ENCODE measurements at places on chromosomes 16 and 17.

- DNase-seq: no peak
Observed at GRCh38 chr17:36127199-36127893, 23.7 kb downstream of the CCL4 start.

DNA sequence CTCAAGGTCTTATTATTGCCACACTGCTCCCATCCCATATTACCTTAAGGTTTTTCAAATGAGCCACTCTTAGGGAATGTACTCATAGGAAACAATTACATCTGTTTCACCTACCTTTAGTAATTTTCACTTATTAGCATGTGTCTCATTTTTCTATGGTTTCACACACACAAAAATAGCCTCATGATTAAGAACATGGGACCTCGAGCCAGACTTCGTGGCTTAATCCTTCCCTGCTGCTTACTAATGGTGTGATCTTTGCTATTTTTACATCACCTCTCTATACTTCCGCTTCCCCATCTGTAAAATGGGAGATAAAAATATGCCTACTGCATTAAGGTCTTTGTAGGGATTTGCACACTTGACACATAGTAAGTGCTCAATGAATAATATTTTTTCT lies 38.5 kb downstream of the OTOA start:
- no peak for DNase-seq

- no peak for DNase-seq
Observed at GRCh38 chr16:89386306-89387185, 103.8 kb downstream of the ANKRD11 start.

- no peak for DNase-seq
Observed at GRCh38 chr16:85553436-85554113, 59.5 kb upstream of the GSE1 start.

DNA sequence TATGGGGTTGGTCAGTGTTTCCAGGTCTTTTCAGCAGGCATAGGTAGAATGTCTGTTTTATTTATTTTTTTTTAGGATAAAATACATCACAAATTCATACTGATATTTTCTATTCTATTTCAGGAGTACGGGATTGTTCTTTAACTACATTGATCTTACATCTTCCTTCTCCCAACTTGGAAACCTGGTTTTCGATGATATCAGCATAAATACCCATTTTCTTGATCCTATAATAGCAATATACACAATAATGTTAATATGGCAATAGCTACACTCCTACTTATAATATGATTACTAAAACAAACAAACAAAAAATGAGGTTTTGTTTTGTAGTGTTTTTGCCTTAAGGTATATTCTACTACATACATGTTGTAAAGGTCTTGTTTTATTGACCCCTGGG lies 962.4 kb upstream of the GOT2 start:
- no peak for DNase-seq

DNA sequence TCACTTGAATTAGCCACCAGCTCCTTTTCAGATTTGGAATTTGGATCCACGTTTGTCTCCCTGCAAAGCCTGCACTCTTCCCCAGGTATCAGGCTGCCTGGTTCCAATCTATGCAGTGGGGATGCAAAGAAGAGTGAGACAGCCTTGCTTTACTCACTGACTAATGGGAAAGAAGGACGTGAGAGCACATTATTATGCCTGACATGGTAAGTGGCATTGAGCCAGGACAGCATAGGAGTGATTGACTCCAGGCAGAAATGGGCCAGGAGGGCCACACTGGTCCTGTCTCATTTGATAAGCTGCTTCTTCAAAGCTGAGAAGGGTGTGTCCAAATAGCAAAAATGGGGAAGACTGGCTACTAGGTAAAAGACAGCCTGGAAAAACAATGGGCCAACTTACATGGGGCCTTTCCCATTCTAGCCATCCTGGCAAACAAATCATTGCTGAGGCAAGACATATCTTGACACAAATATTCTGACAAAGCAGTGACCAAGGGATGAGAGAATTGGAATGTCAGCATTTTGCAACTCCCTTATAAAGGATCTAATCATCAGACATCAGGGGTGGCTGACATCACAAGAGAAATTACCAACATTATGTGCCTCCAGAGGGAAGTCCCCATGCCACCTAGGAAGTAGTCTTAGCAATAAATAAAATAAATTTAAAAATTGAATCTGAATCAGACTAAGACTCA lies 38.6 kb downstream of the CDH11 start:
- DNase-seq: no peak

DNA sequence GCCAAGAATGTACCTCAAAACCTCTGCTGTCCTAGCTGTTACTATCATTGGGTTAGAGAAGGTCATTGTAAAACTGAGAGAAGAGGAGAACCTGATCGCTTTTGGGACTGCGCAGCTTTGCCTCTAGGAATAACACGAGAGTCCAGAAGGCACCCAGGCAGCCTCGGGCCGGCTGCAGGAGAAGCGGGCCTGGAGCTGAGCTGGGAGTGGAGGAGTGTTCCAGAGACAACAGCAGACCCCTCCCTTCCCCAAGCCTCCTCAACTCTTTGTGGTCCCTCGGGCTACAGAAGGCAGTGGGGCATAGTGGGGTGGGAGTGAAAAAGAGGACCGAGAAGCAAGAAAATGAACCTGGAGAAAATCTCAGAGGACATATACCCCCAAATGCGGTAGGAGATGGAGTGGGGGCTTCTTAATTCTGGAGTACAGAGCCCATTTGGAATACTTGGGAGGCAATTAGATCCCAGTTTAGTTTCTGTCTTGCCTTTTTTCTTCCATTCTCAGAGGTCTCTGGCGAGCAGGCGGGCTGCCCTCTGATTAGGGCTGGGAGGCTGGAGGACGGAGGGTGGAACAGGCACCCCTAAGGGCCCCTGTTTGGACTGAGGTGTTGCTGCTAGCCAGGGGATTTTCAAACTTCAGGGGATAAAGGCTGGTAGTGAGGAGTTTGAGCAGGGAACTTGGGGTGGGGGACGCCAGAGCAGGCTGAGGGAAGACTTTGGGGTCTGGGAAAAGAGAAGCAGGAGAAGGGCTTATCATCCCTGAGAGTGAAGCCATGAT lies 13.3 kb upstream of the HOXB2 start:
- no peak for DNase-seq

DNA sequence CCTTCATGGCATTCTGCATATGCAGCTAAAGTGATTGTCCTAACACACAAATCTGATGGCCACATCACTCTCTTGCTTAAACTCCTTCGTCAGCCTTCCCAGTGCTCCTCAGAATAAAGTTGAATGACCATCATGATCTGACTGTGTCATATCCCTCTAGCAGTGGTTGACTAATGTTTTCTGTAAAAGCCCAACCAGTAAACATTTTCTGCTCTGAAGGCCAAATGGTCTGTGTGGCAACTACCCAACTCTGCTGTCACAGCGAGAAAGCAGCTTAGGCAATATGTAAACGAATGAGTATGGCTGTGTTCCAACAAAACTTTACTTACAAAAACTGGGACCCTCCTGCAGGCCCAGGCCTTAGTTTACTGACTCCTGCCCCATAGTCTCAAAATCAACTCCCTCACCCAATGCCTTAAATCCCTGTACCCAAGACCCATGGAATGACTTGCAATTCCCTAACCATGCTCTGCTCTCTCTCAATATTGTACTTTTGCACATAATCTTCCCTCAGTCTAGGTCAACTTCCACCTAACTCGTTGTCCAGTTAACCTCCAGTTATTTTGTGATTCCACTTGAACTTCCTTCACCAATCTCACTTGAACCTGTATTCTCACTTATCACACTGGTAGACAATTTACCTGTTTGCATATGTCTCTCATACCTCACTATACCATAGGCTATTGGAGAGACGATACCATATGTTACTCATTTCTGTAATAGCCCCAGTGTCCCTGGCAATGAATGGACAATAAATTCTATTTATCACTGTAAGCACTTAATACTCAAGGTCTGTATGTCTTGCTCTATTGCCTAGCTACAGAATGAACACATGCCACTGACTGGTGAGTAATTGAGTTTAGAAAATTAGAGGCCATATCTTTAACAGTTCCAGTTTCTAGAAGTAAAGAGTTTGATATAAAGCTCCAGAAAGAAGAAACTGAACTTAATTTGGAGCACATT lies 29.1 kb downstream of the TMEM100 start:
- no peak for DNase-seq

DNA sequence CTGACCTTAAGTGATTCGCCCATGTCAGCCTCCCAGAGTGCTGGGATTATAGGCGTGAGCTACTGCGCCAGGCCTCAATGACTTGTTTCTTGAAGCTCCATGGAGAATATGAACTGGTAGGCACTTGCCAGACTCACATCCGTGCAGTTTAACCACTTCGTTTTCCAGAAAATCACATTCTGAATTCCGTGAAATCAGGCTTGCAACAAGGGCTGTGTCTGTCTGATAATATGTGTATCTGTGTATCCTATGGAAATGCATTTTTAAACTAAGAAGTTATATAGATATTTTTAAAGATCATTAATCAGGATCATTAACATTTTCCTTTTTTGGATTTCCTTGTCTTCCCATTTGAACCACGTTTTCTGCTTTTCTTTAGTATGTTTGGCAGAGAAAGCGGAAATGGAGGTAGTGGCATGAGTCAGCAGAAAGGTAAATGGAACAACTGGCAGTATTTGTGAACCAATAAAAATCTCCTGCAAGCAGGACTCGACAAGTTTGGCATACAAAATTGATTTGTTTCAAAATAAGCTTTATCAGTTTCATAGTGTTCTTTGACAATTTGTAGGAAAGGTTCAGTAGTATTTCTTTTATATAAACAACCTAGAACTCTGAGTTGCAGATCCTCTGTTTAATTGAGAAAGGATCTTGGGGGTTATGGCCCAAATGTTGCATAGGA lies 33.0 kb downstream of the USP10 start:
- no peak for DNase-seq

DNA sequence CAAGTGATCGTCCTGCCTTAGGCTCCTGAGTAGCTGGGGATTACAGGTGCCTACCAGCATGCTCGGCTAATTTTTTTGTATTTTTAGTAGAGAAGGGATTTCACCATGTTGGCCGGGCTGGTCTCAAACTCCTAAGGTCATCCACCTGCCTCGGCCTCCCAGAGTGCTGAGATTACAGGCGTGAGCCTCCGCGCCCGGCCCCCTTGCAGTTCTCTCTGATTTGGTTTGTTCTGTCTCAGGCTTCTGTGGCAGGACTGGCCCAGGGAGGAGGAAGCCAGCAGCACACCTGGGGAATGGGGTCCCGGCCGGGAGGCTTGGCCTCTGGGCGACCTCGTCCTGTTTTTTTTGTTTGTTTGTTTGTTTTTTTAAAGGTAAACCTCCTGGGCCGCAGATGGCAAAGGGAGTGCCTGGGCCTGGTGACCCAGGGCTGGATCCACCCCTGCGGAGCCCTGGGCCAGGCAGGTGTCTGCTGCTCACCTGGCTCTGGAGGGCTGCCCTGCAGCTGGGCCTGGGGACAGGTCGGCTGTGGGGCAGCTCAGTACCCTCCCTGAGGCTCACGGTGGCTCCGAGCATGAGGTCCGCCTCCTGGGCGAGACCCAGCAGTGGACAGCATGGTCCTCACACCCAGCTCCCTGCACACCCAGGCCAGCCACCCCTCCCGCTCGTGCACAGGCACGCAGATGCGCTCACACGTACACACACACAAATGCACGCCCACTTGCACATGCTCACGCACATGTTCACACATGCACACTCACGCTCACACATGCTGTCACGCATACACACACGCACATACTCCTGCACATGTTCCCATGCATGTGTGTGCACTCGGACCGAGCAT lies 3.3 kb upstream of the NUDT16L1 start:
- no peak for DNase-seq

DNA sequence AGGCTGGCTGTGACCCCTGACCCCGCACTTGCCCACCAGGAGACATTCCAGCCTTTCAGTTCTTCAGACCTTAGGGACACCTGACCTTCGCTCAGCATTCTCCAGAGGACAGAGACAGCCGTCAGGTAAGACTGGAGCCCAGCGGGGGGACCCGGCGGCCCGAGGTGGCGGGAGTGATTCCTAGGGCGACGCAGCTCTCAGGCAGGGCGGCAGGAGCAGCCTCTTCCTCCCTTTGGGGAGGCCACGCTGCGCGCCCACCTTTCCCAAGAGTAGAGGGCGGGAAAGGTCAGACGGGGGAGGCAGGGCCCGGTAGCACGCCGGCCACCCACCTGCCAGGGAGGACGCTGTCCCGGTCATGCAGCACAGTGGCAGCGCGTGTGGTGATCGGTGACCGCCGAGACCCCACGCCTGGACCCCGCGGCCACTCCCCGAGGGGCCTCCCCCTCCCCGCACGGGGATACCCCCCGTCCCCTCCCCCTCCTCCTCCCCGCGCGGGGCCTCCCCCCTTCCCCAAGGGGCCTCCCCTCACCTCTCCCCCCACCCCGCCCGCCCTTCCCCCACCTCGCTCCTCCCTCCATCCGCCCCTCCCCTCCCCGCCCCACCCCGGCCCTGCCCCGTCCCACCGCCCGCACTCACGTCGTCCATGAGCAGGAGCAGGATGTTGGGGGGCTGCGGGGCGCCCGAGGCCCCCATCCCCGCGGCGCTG lies 472 bp downstream of the GALNS start:
- DNase-seq: no peak

- no peak for DNase-seq
Observed at GRCh38 chr16:58110571-58111301, 18.4 kb downstream of the CFAP20 start.

GRCh38 chr16:58563235-58563634 lies 47.9 kb downstream of the SETD6 start:
- no peak for DNase-seq

DNA sequence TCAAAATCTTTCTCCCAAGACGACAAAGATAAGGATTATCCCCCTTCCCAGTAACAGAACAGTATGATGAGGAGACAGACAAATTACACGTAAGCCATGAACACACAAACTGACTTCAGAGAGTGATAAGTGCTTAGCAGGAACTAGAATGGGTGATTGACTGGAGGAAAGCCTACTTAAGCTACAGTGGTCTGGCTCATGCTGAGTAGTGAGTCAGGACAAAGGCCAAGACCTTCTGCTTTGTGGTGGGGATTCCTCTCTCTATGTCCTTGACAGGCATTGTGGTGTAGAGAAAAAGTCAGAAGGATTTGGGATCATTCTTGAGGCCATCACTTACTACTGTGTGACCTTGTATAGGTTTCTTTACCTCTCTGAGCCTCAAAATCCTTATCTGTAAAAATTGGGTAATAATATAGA lies 381.9 kb upstream of the CCL2 start:
- no peak for DNase-seq

DNA sequence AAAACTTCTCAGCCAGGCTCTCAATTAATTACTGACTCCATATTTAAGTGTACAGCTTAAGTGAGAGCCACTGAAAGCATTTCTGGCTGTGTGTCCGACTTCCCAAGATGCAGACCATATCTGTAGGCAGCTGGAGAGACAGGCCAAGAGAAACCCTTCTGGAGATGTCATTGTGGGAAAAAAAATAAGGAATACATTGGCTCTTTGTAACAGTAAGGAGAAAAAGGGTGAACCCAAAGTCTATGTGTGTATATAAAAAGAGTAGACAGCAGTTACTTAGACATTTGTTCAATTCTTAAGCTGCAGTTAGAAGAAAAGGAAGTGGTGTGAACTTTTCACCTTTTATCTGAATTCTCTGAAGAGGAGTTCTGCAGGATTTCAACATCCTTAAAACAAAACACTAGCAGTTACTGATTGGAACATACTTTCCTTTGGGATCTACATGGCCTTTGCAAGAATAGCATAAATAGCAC lies 21.7 kb downstream of the FAM117A start:
- no peak for DNase-seq

- peak; percentile 69 for DNase-seq
Observed at GRCh38 chr16:27235055-27235937, 32.0 kb downstream of the KDM8 start.
